ENCODE measurements at places on chromosomes 5 and 9. TPM values are rescaled to one million over a fixed set of nuclear protein-coding genes. Genes with fewer than 3 reads are reported as not detected.

DNA sequence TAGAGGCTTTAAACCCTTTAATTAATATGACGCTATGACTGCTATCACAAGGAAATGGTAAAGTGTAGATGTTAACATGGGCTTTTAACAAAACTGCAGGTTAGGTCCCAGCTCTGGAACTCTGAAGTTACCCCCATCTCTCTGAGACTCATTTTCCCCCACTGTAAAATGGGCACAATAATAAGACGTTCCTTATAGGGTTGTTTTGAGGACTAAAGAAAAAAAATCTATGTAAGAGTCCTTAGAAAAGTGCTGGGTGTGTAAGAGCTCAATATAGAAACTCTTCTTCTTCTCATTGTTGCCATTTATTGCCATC lies 45.8 kb upstream of the STK32A start:
- no peaks in the 10 kb centered on the region for H3K36me3 ChIP-seq
- DNase-seq, result no peak
- no peak overlapping the region for H3K27ac ChIP-seq
- peaks cover 3% of the 10 kb centered on the region for H3K4me1 ChIP-seq

DNA sequence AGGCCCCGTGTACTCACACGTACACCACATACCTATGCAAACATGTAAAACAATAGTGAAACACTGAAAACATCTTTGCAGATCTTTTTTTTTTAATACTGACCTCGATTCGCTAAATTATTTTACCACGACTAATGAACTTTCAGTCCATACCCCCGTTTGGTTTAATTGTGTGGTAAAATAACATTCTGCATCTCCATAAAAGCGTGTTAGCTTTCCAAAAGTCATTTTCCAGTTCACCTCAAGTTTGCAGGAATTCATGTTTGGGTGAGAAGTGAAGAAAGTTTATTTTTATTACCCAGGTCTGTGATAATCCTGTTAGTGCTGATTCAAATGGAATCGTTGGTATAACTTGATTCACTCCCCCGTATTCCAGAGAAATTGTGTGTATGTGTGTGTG lies 652 bp downstream of the ARSK start:
- H3K27ac ChIP-seq, result peak overlapping the region; percentile 78

- H3K4me3 ChIP-seq, result no peak overlapping the region
- H3K27ac ChIP-seq, result no peak overlapping the region
- DNase-seq, result no peak
- no peaks in the 10 kb centered on the region for H3K27me3 ChIP-seq
- H3K36me3 ChIP-seq, result no peaks in the 10 kb centered on the region
Observed at GRCh38 chr5:57696389-57696769, 213.8 kb upstream of the ACTBL2 start.

- no peaks in the 10 kb centered on the region for H3K36me3 ChIP-seq
- peaks cover 13% of the 10 kb centered on the region for H3K27me3 ChIP-seq
- DNase-seq, result peak; percentile 9
- peaks cover 6% of the 10 kb centered on the region for H3K4me1 ChIP-seq
- H3K27ac ChIP-seq, result no peak overlapping the region
Observed at GRCh38 chr5:161544350-161544765, 2.2 kb downstream of the GABRB2 start.

DNA sequence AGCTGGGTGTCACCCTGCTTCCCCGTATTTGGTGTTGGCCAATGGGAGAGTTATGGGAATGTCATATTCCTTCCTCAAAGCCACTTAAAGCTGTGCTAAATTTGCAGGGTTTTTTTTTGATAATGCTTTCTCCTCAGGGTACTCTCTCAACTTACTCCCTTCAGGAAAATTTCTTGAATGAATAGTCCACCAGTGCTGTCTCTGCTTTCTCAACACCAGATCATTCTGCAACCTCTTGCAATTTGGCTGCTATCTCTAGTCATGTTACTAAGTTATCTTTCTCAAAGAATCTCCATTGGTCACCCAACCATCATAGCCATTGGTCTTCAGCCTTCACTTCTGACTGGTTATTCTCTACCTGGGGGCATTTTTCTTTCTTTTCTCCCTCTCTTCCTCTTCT lies 13.4 kb upstream of the TNFAIP8 start:
- no peaks in the 10 kb centered on the region for H3K27me3 ChIP-seq
- peak overlapping the region; percentile 70 for H3K27ac ChIP-seq
- peaks cover 70% of the 10 kb centered on the region for H3K4me1 ChIP-seq
- no peak for DNase-seq
- H3K4me3 ChIP-seq, result no peak overlapping the region
- no peaks in the 10 kb centered on the region for H3K36me3 ChIP-seq

DNA sequence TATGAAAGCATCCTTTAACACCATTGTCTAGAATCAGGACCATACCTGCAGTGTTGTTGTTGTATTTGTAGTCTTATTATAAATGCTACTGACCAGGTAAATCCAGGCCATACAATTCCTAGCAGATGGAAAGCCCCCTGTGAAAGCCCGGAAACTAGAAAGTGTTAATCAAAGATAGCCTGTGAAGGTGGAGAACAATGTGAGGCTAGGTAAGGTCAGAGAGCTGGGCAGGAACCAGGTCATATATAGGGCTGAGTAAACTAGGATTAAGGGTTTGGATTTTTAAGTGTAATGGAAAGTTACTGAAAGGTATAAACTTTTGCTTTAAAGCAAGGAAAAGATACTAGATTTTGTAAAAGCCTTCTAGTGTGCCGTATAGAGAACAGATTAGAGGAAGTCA lies 6.7 kb downstream of the LRRC70 start:
- H3K4me3 ChIP-seq, result no peak overlapping the region
- DNase-seq, result no peak
- no peaks in the 10 kb centered on the region for H3K27me3 ChIP-seq

DNA sequence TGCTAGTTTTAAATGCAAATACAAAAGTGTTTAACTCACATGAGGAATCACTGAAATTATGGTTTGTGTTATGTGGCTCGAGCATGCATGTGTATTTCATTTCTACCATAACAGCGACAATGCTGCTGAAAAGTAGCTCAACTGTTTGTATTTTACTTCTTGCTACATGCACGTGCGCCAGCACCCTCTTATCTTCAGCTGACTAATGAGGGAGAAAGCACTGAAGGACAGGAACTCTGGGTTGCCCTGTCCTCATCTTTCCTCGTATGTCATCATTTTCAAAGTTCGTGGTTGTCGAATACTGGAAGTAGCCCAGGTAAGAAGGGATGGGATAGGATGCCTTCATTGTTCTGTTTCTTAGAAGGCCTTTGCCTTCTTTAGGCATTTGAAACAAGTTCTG lies 120.3 kb downstream of the SYK start:
- H3K27ac ChIP-seq, result no peak overlapping the region
- no peaks in the 10 kb centered on the region for H3K27me3 ChIP-seq
- DNase-seq, result no peak
- no peaks in the 10 kb centered on the region for H3K4me1 ChIP-seq
- H3K4me3 ChIP-seq, result no peak overlapping the region

GRCh38 chr5:38367410-38367809 lies 109.1 kb downstream of the EGFLAM start:
- H3K4me3 ChIP-seq, result no peak overlapping the region

DNA sequence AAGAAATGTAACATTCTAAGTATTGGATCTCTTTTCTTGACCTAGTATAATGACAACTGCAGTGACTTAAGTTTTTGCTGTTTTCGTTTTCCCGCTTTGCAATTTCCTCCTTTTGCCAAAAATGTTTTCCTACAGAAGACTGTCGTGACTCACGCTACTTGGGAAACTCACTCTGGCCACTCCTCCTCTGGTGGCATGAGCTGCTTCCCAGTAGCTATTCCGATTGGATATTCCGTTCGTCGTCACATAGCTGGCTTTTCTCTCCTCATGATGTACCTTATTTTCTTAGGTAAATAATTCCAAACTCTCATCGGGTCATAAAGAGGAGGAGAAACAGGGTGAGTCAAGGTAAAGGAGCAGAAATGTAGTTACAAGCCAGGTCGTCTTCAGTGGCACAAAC lies 64.9 kb downstream of the GOLPH3 start:
- H3K4me3 ChIP-seq, result no peak overlapping the region
- no peaks in the 10 kb centered on the region for H3K27me3 ChIP-seq
- DNase-seq, result no peak
- no peak overlapping the region for H3K27ac ChIP-seq
- peaks cover 58% of the 10 kb centered on the region for H3K36me3 ChIP-seq
- H3K4me1 ChIP-seq, result no peaks in the 10 kb centered on the region

GRCh38 chr5:14108170-14108996 lies 34.8 kb upstream of the TRIO start:
- H3K4me1 ChIP-seq, result no peaks in the 10 kb centered on the region
- H3K36me3 ChIP-seq, result no peaks in the 10 kb centered on the region
- peak; percentile 30 for DNase-seq
- no peak overlapping the region for H3K27ac ChIP-seq

- no peaks in the 10 kb centered on the region for H3K4me1 ChIP-seq
- H3K36me3 ChIP-seq, result no peaks in the 10 kb centered on the region
- no peak overlapping the region for H3K4me3 ChIP-seq
- H3K27me3 ChIP-seq, result no peaks in the 10 kb centered on the region
- H3K27ac ChIP-seq, result no peak overlapping the region
- DNase-seq, result no peak
Observed at GRCh38 chr5:79898611-79899010, 92.5 kb downstream of the MTX3 start.

GRCh38 chr9:94952565-94953373 lies 226.3 kb downstream of the AOPEP start:
- peak; percentile 56 for DNase-seq
- H3K4me3 ChIP-seq, result no peak overlapping the region
- no peaks in the 10 kb centered on the region for H3K36me3 ChIP-seq

- no peaks in the 10 kb centered on the region for H3K27me3 ChIP-seq
- H3K4me1 ChIP-seq, result peaks cover 6% of the 10 kb centered on the region
- no peaks in the 10 kb centered on the region for H3K36me3 ChIP-seq
- H3K4me3 ChIP-seq, result no peak overlapping the region
- DNase-seq, result no peak
Observed at GRCh38 chr9:133732639-133733408, 5.3 kb downstream of the SARDH start.

- H3K4me3 ChIP-seq, result no peak overlapping the region
- no peaks in the 10 kb centered on the region for H3K27me3 ChIP-seq
- no peaks in the 10 kb centered on the region for H3K4me1 ChIP-seq
- no peak for DNase-seq
- no peak overlapping the region for H3K27ac ChIP-seq
- H3K36me3 ChIP-seq, result no peaks in the 10 kb centered on the region
Observed at GRCh38 chr9:94911986-94912635, 185.6 kb downstream of the AOPEP start.

GRCh38 chr5:38426986-38427950 lies 129.2 kb downstream of the LIFR start:
- H3K4me1 ChIP-seq, result no peaks in the 10 kb centered on the region
- no peaks in the 10 kb centered on the region for H3K36me3 ChIP-seq
- peaks cover 6% of the 10 kb centered on the region for H3K27me3 ChIP-seq
- H3K27ac ChIP-seq, result no peak overlapping the region

- H3K4me1 ChIP-seq, result peaks cover 21% of the 10 kb centered on the region
- H3K36me3 ChIP-seq, result no peaks in the 10 kb centered on the region
- peak; percentile 33 for DNase-seq
- peak overlapping the region; percentile 23 for H3K4me3 ChIP-seq
Observed at GRCh38 chr9:121700165-121700831, 48.9 kb downstream of the DAB2IP start.

Gene CXXC5
- 84.8 TPM for total RNA-seq

Gene CCL27
- total RNA-seq, result not detected

Gene TERT
- total RNA-seq, result not detected

Gene N4BP3
- 5.6 TPM for total RNA-seq

Gene LURAP1L
- not detected for total RNA-seq

Gene IFNK
- total RNA-seq, result not detected

Gene OR13F1
- not detected for total RNA-seq

Gene C5orf47
- not detected for total RNA-seq

Measured in natural killer cell (primary cell).